ENCODE measurements at places on chromosomes 3 and 15.
A peak's percentile ranks its signal among the peaks of the same experiment; 100 is the strongest.

DNA sequence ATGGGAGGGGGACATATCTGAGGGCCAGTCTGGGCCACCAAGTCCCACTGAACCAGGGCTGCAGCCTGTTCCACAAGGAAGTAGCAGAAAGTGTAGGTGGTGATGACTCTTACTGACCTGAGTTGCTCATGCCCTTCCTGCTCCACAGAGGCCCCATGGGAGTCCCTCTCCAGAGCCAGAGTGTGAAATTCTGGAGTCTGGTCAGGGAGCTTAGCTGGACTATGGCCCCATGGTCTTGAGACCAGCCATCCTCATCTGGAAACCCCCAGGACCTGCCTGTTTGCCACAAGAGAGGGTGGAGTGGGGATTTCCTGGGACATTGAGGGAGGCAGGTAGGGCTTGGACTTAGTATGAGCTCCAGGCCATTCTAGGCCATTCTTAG is 3.0 kb downstream of the SPINT1 start:
- DNase-seq = no peak

DNA sequence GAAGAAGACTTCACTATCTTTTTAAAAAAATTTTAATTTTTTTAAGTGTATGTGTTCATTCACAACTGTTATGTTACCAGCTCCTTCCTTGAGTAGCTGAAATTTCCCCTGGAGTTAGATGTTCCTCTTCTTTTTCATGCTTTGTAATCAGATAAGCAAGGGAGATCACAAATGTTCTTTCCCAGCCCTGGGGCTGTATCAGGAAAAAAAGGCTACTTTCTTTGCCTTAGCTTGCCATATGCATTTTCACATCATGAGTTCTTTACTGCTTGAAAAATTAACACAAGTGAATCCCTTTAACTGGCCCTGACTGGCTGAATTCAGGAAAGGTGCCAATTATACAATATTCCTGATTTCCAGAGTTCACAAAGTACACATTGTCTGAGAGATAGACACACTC is 353.2 kb upstream of the ATP11B start:
- no peak for DNase-seq

DNA sequence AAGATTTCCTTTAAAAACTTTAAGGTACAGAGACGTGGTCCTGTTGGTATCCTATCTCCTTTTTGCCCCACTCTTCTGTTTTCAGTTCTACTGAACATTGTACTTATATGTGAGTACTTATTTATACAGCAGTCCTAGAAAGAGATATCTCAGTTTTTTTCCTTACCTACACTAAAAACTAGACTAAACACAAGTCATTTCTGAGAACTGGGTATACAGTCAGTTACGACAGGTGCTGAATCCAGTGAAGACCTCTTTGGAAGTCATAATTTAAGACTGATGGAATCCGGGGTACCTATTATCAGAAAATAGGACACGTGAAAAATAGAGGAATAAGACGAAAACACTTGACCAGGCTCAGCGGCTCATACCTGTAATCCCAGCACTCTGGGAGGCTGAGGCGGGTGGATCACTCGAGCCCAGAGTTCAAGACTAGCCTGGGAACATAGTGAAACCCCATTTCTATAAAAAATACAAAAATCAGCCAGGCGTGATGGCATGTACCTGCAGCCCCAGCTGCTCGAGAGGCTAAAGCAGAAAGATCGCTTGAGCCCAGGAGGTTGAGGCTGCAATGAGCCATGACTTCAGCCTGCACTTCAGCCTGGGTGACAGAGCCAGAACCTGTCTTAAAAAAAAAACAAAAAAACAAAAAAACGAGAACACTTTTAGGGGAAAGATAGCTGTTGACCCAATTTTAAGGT is 76.3 kb downstream of the KLHL25 start:
- no peak for DNase-seq

DNA sequence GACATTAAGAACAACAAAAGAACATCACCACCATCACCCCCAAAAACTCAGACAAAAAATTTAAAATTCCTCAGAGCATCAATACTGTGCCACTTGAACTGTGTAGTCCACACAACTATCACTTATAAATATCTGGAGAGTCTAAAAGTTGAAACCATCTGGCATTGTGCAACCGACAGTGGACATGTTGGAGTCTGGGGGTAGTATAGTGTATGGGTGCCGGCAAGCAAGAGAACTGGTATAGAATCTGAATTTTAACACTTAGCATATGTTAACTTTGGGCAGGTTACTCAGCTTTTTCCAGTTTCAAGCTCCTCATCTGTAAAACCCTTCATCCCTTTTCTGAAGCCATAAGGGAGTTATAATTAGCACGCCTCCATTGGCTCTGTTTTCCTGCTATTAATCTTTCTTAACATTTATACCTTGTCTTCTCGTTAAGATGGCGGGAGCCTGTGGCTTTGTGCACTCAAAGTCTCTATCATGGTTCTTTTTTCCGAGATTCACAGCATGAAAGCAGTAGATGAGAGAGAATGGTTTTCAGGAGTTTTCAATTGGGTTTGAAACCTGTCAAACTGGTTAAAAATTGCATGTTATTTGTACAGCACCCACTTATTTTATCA is 255.7 kb upstream of the TBL1XR1 start:
- no peak for DNase-seq

DNA sequence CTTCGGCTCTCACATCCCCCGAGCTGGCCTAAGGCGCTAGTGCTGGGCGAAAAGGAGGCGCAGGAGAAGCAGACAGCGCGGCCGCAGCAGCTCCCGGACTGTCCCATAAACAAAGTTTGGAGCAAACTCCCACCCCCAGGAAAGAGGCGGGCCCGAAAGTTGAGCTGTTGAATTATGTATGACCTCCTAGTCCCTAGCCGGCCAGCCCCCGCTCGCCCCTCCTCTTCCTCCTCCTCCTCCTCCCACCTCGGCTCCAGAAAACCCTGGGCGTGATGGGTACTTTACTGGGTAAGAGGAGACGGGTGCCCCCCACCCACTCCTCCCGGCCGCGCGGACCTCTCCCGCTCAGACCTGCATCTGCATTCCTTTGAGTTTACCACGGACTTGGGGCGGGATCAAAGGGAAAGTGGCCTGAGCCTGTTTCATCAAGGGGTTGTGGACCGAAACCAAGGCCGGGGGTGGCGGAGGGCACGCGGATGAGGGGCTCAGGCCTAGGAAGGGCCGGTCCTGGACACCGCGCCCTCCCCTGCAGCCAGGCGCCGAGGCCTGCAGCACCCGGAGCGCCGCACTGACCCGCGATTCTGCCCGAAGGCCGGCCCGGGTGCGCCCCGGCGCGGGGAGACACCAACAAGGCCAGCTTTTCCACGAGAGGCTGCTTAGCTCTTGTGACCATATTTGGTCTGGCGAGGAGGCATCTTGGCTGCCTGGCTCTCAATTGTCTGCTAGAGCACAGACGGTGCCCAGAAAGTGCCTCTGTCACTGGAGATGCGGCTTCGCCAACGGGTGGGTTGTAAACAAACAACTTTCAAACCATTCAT is at the start of gene WWTR1:
TSS of gene WWTR1 (minus strand) at position 100 of the 818 bp plus-strand sequence. CDS start 719 bp downstream, outside the sequence.
- peak; percentile 93 for DNase-seq

DNA sequence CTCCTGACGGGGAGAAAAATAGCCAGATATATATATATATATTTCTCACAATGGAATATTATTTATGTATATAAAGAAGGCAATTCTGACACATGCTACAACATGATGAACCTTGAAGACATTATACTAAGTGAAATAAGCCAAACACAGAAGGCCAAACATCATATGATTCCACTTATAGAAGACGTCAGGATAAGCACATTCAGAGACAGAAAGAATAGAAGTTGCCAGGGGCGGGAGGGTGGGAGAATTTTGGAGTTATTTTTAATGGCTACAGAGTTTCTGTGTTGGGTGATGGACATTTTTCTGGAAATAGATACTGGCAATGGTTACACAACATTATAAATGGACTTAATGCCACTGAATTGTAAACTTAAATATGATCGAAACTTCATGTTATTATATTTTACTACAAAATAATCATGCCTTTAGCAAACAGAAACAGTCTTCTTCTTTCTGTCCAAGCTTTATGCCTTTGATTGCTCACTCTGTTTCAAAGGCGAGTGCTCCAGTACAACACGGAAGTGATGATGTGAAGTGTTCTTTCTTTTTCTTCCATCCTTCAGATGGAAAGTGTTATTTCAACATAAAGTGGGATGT is 514.0 kb downstream of the OCA2 start:
- no peak for DNase-seq

GRCh38 chr15:63060699-63061098 is 18.2 kb downstream of the TPM1 start:
- no peak for DNase-seq
